Foreskin keratinocyte (primary cell): ENCODE measurements at places on chromosomes 4 and X.

- peak; percentile 87 for DNase-seq
Measured at GRCh38 chr4:101981756-101982155, 191.2 kb downstream of the BANK1 start.

- DNase-seq, result peak; percentile 55
Measured at GRCh38 chr4:139647184-139647583, 18.4 kb upstream of the MGST2 start.

DNA sequence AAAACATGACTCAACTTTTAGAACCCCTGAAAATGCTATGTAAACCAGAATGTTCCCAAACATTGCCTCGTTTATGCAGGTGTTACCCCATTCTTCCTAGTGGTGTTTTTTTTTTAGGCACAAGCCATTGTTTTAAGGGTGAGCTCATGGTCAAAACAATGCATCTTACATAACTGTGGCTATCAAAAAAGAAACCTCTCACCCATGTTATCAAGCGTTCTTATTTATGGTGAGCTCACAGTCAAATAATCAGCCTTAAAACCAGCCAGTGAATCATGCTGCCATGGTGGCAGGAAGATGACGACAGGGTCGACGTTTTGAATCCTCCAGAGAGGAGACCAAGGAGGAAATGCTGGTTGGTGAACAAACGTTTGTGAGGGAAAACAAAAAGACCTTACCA, 195.2 kb downstream of the KDR start:
- peak; percentile 52 for DNase-seq

DNA sequence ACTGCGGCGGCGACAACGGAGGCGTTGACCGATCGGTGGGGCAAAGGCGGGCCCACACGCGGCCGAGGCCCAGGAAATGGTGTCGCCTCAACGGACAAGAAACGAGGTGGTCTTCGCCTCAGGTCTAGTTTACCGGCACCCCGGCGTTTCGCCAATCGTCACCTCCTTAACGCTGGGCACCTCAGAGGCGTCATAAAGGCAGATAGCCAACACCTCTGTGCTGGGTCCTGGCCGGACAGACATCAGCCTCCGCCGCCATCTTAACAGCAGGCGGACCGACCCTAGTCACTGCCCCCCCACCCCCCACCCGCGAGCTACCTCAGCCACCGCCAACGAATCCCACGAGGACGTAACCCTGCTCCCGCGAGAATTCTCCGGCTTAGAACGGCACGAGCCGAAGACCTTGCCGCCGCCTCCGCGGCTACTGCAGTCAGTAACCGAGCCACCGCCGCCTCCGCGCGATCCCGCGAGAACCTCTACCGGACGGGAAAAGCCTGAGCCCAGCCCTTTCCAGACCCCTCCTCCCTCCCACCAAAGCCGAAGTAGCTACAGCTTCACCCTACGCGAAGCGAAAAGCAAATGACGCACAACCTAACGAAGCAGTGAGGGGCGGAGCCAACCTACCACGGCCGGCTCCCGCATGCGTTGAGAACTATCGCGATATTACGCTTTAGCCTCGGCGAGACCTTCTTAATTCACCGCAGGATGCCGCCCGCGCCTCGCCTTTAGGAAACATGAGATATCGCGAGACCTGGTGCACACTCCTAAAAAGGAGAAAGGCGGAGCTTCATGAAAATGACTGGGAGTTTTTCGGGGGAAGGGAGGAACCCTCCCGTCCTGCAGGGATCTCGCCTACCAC, 2.7 kb downstream of the HUWE1 start:
- peak; percentile 93 for DNase-seq
